Activated effector memory CD4-positive, alpha-beta T cell treated with anti-CD3 and anti-CD28 coated beads, Interleukin-2, amount 50 U/mL, for 16 hours (primary cell): ENCODE measurements at places on chromosomes 7 and 10.

DNA sequence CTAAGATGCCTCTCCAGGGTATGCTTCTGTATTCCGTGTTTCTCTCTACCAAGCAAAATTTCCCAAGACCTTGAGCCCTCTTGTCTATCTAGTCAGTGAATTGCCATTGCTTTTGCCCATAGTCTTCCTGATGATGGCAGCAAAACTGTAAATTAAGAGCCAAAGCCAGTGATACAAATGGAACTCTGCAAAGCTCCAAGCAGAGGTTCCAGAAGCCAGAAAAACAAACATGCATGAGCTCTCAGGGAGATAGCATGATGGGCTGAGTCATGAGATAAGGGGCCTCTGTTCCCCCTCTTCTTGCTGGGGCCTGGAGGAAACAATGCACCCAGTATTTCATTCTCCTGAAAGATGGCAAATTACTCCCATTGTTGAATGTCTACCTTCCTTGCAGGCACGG, 24.7 kb downstream of the LSMEM1 start:
- DNase-seq, result no peak

- no peak for DNase-seq
These were observed 231.3 kb upstream of the CELF2 start for GRCh38 chr10:10786109-10787090.

GRCh38 chr10:63825111-63825510, 303.9 kb downstream of the REEP3 start:
- no peak for DNase-seq

- no peak for DNase-seq
These were observed 65.7 kb downstream of the AOAH start for GRCh38 chr7:36658335-36659171.

DNA sequence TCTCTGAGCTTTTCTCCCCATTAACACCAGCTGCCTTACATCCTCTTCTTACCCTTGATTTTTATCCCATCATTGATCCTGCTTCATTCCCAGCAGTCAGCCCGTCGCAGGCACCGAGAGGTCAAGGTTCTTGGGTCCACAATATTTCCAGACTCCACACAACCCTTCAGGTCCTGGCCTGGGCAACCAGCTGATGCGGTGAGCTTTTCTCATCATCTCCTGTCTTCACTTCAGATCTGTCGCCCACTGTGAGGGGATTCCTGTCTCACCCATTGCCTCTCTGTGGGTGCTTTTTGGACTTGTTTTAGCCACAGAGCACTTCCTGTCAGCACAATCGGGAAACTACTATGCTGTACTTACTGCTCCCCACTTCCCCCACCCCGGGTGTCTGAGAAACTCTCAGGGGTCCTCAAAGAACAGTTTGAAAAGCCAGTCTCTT, 8.4 kb upstream of the PVRIG start:
- DNase-seq, result no peak

- DNase-seq, result no peak
These were observed 40.8 kb upstream of the CTBP2 start for GRCh38 chr10:125201108-125201524.

- DNase-seq, result no peak
These were observed 179.2 kb upstream of the MBL2 start for GRCh38 chr10:52951824-52952223.

GRCh38 chr10:34305189-34305588, 509.9 kb downstream of the PARD3 start:
- DNase-seq, result no peak

DNA sequence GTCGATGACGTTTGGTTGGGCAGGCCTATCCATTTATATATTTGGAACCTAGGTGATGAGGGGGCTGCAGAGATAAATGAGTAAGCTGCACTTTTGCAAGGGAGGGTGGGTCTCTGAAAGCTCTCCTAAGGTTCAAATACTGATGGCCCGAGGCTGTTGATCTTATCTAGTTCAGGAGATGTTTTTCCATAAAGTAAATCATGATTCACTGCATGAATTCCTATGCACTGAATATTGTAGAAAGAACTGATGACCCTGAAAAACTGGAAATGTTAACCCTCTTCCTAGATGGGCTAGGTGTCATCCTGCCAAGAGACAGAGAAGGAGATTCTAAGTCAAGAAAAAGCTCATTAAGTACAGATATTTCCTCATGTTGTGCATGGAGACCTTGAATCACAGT, 459.9 kb downstream of the PLXNA4 start:
- DNase-seq, result no peak

- DNase-seq, result no peak
These were observed 11.2 kb upstream of the NUPR2 start for GRCh38 chr7:56127241-56127975.

- DNase-seq, result peak; percentile 19
These were observed 4.2 kb downstream of the STK32C start for GRCh38 chr10:132303361-132304115.

DNA sequence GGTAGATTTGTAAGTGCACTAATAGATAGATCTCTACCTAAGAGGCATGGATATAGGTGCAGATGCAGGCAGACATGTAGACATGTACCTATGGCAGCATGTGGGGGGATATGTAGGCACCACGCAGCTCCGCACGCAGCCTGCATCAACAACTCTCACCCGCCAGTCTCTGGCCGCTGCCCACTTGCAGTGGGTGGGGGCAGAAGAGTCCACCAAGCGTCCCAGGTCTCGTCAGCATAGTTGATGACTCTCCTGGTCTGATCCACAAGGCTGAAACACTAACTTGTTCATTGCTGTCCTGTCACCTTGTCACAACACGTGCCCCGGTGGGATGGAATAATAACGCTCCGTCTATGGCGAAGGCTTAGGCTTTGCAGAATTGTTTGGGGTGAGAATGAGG, 252.0 kb downstream of the ADARB2 start:
- DNase-seq, result no peak

- DNase-seq, result no peak
These were observed 176.0 kb upstream of the MYO3A start for GRCh38 chr10:25758041-25758457.

GRCh38 chr7:99504281-99504602, 220 bp upstream of the ZKSCAN5 start:
- DNase-seq, result no peak

DNA sequence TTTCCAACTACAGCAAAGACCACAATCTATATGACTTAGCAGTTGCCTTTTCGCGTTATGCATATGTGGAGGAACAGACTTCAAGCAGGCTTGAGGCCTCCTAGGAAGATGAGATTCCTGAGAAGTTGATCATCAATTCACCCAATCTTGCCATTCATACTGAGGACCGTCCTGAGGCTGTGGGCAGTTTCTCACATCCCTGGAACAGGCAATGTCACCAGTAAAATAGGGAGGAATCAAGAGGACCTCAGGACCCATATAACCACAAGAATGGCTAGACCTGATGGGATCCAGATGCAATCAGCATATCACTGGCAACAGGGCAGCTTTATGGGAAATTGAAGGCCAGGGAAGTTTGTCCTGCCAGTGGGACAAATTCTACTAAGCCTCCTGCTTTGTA, 17.3 kb downstream of the KDM7A start:
- DNase-seq, result no peak

DNA sequence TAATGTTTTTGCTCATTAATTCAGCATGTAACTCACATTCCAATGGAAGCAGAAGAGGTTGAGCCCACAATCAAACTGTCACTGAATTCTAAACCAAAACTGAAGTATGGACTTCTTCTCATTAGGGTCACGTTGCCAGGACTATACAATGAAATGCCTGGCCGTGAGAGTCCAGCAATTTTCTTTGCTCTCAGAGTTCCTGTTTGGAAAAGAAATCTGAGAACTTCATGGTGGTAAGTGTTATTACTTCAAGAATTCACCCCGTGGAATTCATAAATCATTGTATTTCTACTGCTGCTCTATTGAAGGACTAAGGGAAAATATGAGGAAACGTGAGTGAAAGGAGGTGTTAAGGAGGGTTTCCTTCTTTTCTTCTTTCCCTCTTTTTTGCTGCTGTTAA, 441.8 kb upstream of the AKR1E2 start:
- no peak for DNase-seq

- DNase-seq, result peak; percentile 65
These were observed 22.4 kb upstream of the GDF10 start for GRCh38 chr10:47277352-47278151.

DNA sequence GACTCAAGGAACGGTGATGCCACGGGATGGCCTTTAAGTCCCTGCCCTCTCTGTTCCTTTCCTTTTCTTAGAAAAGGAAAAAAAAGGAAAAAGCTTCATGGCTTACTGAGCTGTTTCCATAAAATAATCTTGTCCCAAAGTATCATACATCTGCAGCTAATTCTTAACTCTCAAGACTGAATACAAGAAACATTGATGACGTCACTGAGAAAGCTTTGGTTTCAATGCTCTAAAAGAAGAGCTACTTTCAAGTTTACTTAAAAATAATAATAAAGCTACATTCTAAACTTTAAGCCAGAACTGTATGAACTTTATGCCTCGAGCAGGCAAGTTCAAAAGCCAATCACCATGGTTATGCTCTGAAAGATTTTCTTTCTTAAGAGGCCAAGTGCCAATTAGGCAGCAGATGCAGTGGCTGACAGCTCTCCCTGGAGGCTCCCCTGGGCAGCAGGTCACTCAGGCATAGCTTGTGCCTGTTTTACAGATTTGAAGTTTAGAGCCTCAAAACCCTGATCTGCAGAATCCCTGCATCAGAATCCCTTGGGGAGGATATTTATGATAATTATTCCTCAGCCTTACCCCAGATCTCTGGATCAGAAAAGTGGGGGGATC, 165.0 kb downstream of the CHN2 start:
- DNase-seq, result no peak

DNA sequence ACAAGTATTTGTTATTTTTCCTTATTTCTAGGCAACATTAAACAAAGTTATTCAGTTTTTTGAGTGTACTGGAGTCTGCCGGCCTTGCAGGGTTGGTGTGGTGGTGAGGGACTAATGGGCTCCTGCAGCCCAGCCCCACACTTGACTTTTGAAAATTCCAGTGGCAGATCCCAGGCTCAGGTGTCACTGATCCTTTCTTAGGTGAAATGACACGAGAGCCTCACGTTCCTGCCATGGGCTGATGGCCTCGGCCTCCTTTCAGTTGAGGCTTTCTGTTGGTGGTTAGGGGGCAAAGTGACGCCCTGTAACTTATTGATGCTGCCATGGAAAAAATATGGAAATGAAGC, 117.9 kb downstream of the NKX6-2 start:
- DNase-seq, result no peak

DNA sequence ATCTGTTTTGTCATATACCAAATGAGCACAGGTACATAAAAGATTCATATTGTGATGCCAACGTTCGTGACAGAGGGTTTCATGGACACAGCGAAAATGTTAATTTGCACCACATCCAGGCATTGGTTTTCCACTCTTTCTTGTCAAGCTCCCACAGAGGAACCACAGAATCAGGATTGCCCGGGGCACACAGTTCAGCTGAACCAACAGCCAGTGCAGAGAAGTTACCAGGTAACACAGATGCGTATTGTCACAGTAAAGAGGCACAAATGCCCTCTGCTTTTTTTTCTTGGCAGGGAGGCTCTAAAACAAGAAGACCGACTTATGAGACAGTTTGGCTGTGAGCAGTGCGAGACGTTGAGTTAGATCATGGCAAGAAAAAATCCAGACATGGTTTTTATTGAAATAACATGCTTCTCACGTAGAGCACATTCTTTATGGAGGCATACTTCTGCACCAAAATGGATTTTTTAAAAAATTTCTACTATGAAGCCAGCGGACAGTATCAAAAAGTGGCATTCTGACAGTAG, 331.1 kb upstream of the KIAA1217 start:
- DNase-seq, result no peak

GRCh38 chr7:52079726-52080125, 763.1 kb upstream of the COBL start:
- DNase-seq, result no peak

DNA sequence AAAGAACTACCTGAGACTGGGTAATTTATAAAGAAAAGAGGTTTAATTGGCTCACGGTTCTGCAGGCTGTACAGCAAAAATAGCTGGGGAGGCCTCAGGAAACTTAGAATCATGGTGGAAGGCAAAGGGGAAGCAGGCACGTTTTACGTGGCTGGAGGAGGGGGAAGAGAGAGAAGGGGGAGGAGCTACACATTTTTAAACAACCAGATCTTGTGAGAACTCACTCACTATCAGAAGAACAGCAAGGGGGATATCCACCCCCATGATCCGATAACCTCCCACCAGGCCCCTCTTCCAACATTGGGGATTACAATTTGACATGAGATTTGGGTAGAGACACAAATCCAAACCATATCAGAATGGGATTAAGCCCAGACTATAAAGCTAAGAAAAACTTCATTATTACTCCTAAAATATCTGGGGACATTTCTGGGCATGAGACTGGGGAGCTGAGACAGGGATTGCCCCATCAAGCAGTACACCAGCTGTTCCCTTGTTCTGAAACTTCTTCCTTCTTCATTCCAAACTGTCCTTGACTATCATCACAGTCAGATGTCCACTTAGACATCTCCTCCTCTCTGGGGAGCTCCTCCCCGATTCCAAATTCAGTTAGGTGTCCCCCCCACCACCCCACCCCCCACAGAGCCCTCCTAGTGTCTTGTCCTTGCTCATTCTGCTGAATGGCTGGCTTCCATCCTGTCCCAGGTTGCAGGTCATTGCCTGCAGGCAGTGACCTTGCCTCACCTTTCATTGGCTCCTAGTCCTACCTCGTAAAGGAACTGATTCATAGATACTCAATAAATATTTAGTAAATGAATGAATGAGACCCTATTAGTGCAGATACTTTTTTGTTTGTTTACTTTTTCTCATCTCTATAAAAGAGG, 132.6 kb downstream of the EVX1 start:
- DNase-seq, result no peak

DNA sequence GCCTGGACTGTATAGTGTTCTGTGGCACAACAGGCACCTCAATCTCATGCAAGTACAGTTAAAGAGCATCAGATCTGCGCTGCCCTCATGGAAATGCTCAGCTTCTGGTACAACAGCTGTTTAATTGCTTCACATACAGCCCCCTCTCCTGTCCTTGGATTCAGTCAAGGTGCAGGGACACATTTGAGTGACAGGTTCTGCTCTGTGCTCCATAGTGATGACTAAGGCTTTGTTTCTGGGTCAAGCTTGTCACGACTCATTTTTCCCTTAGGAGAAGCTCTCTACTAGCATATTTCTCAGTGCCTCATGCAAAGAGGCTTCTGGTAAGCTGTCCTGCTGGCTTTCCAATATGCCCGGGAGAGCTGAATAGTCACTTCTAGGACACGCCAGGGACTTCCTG, 26.8 kb upstream of the MYO3A start:
- no peak for DNase-seq

- no peak for DNase-seq
These were observed 28.1 kb upstream of the KIF5B start for GRCh38 chr10:32084185-32084851.

- peak; percentile 61 for DNase-seq
These were observed 12.6 kb downstream of the RASGEF1A start for GRCh38 chr10:43254199-43254730.

GRCh38 chr10:79003183-79004100, 65.3 kb upstream of the ZMIZ1 start:
- DNase-seq, result no peak

GRCh38 chr7:29179115-29179514, 15.5 kb upstream of the CHN2 start:
- DNase-seq, result no peak

- DNase-seq, result no peak
These were observed 40.9 kb downstream of the NUDCD3 start for GRCh38 chr7:44449584-44449928.
